ENCODE measurements at places on chromosomes 4 and X. TPM values are rescaled to one million over a fixed set of nuclear protein-coding genes. Genes with fewer than 3 reads are reported as not detected.

The HSD17B10 gene
- total RNA-seq: 128 TPM

The FGFR3 gene
- 41.6 TPM for total RNA-seq

The JCHAIN gene
- not detected for total RNA-seq

The EDNRA gene
- 9.0 TPM for total RNA-seq

The TCEAL9 gene
- total RNA-seq: 76.2 TPM

The SASH3 gene
- not detected for total RNA-seq

The SCOC gene
- total RNA-seq: 72.4 TPM

The PGAM4 gene
- total RNA-seq: not detected

The ARHGAP6 gene
- total RNA-seq: 0.08 TPM

The ASB5 gene
- not detected for total RNA-seq

The CXCL11 gene
- 1.2 TPM for total RNA-seq

The CLGN gene
- 0.78 TPM for total RNA-seq

The TKTL2 gene
- not detected for total RNA-seq

The DOK7 gene
- total RNA-seq: 1.9 TPM

The L1CAM gene
- 3.0 TPM for total RNA-seq

The PPEF1 gene
- not detected for total RNA-seq

The DCAF4L1 gene
- total RNA-seq: not detected

The MGAT4D gene
- total RNA-seq: not detected

The CTAG2 gene
- total RNA-seq: not detected

The TMEM128 gene
- 28.2 TPM for total RNA-seq

The PPP2R3B gene
- 14.1 TPM for total RNA-seq

The TBC1D8B gene
- total RNA-seq: 5.8 TPM

The SPANXN3 gene
- total RNA-seq: not detected

The UGT2B15 gene
- total RNA-seq: not detected

The C4orf36 gene
- 6.0 TPM for total RNA-seq

The UGT2B11 gene
- not detected for total RNA-seq

The KLHL34 gene
- 0.34 TPM for total RNA-seq

The XAGE2 gene
- total RNA-seq: not detected

The KLHL4 gene
- 0.27 TPM for total RNA-seq

The TEX11 gene
- not detected for total RNA-seq

The HTN3 gene
- total RNA-seq: not detected

The FGFBP2 gene
- not detected for total RNA-seq

The CENPE gene
- total RNA-seq: 4.9 TPM

The BANK1 gene
- 0.16 TPM for total RNA-seq

The TADA2B gene
- total RNA-seq: 6.7 TPM

The RBPJ gene
- 18.1 TPM for total RNA-seq

The AREG gene
- 2,086 TPM for total RNA-seq

The GAGE2A gene
- not detected for total RNA-seq
